Urothelium cell line (cell line): ENCODE measurements at places on chromosomes 5 and 9.

- DNase-seq, result peak; percentile 52
Observed at GRCh38 chr9:131289301-131290035, at the start of gene PLPP7. Gene PLPP7, plus strand, starts transcription at chr9:131289723. Its CDS starts 275 bp downstream, at chr9:131289998.

GRCh38 chr5:137896560-137896959, 7.3 kb downstream of the PKD2L2 start:
- DNase-seq, result no peak

DNA sequence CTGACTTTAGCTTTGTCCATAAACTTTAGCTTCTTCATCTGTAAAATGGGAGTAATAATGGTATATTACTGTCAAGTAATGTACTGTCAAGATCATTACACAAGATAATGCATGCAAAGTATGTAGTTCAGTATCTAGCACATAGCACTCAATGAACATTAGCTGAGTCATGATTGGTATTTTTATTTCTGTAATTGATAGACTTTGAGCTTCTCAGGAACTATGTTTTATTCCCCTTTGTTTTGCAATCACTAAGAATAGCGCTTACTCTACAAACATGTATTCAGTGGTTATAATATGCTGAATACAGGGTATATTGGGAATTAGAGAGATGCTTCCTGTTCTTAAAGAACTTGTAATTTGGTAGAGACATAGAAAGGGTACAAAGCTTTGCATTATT, 142.3 kb upstream of the KLF9 start:
- no peak for DNase-seq

DNA sequence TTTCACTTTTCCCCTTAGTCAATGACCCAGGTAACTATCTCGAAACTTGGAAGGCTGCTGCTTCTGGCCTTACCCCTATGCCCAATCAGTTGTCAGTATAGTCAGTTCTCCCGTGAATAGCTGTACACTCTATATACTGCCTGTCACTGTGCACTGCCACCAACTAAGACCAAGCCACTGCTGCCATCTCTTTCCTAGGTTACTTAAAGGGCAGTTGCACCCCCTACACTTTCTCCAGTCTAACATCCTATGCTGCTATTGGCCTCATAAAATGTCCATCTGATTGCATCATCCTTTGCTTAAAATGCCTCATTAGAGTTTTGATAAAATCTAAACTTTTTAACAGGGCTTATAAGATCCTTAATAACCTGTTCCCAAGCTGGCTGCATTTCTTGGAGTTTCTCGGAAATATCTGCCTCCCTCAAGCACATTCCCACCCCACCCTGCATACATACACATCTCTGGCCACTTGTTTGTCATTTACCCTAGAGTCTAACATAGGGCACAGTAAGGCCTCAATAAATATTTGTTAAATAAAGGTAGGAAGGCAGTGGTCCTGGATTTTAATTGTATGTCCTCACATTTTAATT, 32.8 kb upstream of the TNFAIP8 start:
- DNase-seq, result no peak

GRCh38 chr9:137167747-137168572, 1.9 kb downstream of the LRRC26 start:
- DNase-seq, result no peak

- DNase-seq, result no peak
Observed at GRCh38 chr5:533955-534742, 9.9 kb upstream of the SLC9A3 start.

- DNase-seq, result no peak
Observed at GRCh38 chr5:16889203-16889971, 46.7 kb downstream of the MYO10 start.

- no peak for DNase-seq
Observed at GRCh38 chr9:81477669-81478068, 211.7 kb downstream of the TLE1 start.

DNA sequence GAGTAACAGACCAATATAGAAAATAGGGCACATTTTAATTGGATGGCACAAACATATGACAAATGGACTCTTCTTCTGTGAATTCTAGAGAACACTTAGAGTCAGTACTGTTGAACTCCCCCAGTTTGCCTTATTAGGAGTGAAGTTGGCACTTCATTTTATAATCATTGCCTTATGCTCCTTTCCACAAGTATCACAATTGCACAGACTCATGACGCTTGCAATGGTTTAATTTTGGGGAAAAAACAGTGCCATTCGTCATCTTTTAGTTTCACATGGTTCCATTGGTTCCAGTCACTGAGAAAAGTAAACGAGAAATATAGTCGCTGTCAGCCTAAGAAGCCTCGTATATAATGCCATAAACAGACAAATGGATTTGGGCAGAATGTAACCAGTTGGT, 71.2 kb downstream of the LURAP1L start:
- no peak for DNase-seq

- no peak for DNase-seq
Observed at GRCh38 chr5:103772248-103772647, 209.7 kb upstream of the NUDT12 start.

- no peak for DNase-seq
Observed at GRCh38 chr5:175855041-175855720, 16.2 kb upstream of the CPLX2 start.

- no peak for DNase-seq
Observed at GRCh38 chr9:83406921-83407320, 131.3 kb downstream of the FRMD3 start.

DNA sequence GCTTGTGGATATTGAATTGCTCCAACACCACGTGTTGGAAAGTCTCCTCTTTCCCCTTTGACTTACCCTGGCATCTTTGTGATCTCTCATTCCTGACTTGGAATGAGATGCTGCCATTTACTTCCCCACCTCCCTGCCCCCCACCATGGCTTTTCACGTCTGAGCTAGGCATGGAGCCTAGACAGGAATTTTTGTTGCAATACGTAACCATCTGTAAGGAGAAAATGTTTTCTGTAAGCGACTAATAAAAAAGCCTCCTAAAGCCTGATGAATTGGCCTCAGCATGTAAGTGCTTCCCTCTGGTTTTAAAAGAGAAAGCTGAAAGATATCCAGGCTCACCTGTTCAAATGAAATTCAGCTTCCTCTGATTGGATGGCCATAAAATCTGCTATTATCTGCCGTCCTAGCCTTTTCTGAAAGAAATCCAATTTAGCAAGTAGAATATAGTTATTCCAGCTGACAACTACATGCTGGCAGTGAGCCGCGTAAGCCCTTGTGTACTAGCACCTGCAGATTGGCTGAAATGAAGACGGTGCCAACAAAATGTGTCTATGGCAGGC, 200.1 kb downstream of the NSG2 start:
- no peak for DNase-seq

GRCh38 chr5:125267636-125268248, 521.3 kb upstream of the ZNF608 start:
- no peak for DNase-seq

- DNase-seq, result no peak
Observed at GRCh38 chr5:154312576-154312975, 122.0 kb downstream of the GALNT10 start.

DNA sequence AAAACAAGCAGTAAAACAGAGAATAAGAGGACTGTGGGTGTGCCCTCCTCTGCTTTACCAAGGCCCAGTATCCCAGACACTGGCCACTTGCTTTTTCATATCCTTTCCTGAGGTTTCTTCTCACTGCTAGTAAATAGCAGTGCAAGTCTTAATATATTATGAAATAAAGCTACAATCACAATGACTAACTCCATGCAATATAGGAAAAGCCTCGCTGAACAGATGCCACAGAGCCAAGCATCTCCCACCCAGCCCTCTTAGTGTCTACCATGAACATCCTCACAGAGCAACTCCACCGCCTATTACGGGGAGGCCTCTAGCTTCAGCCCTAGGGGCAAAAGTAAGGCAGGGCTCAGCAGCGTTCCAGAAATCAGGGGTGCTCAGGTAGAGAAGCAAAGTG, 130.7 kb upstream of the LHFPL2 start:
- DNase-seq, result no peak

DNA sequence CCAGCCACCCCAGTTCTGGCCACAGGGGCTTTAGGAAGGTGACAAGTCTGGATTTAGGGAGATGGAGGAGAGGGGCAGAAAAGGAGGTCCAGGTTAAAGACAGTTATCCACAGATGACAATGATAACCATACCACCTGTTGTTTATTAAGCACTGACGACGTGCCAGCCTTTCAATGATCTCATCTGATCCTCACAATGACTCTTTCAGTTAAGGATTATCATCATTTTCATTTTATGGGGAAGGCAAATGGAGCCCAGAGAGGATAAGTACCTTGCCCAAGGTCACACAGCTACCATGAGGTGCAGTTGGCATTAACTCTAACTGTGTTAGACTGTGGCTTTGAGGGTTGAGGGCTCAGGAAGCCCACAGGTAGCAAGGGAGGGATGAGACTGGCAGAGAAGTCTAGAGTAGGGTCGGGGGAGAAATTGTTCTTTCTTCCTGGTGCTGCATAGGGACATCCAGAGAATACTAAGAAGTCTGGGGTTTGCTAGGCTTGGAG, 21.5 kb upstream of the JADE2 start:
- peak; percentile 12 for DNase-seq

GRCh38 chr9:1460143-1460769, 410.1 kb downstream of the DMRT2 start:
- no peak for DNase-seq

DNA sequence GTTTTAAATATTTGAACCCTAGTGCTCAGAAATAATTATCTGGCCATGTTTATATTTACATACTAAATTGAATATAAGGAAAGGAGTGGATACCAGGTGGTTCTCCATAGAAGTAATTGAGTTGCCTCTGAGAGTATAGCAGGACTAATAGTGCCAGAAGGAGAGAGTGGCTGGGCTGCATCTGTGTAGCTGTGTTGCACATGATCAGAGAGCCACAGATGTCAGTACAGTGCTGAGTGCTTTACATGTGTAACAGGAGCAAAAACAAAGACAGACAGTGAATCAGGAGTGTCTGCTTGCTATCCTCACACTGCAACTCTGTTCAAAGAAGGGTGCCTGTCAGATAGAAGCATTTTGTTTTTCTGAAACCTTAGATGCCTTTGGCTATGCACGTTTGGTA, 353.9 kb upstream of the PAPPA start:
- no peak for DNase-seq

- DNase-seq, result no peak
Observed at GRCh38 chr9:136829412-136829811, 12.9 kb upstream of the AJM1 start.

- no peak for DNase-seq
Observed at GRCh38 chr9:78676623-78677022, 379.7 kb downstream of the PSAT1 start.

GRCh38 chr9:127283917-127284497, 19.4 kb downstream of the GARNL3 start:
- peak; percentile 26 for DNase-seq

GRCh38 chr9:113409481-113409880, 994 bp downstream of the POLE3 start:
- no peak for DNase-seq

GRCh38 chr9:2126331-2126803, 111.2 kb downstream of the SMARCA2 start:
- DNase-seq, result no peak

- peak; percentile 66 for DNase-seq
Observed at GRCh38 chr5:53343187-53343586, 137.2 kb upstream of the FST start.

GRCh38 chr9:110095161-110095595, 112.8 kb downstream of the C9orf152 start:
- DNase-seq, result no peak

DNA sequence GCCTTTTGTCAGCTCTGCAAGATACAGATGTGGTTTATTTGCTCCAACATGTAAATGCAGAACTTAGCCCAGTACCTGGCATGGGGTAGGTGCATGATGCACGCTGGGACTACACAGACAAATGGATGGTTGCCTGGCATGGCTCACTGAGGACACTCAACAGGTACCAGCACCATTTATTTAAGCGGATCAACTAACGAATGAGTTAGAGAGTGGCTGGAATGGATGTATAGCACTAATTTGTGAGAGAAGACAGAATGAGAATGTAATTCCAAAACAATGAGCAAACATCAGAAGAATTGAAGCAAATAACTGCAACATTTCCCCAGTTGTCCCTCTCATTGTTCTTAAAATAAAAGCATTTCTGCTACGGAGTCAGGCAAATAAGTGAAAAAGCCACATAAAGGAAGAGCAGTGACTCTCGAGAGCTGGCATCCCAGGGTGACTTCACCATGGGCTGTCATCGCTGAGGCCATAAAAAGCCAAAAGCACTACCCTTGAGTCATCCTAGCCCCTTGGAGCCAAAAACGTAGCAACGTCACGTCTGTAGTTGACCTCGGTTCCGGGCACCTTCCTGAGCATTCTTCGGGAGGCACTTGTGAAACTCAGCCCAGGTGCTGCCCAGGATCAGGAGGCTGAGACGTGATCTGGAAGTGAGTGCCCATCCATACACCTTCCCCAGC, 290.3 kb downstream of the NSG2 start:
- peak; percentile 71 for DNase-seq

- no peak for DNase-seq
Observed at GRCh38 chr5:36298552-36298951, 3.1 kb downstream of the RANBP3L start.

- no peak for DNase-seq
Observed at GRCh38 chr9:136852664-136853595, 784 bp downstream of the MAMDC4 start.

- no peak for DNase-seq
Observed at GRCh38 chr9:107090218-107090617, 192.9 kb upstream of the RAD23B start.

DNA sequence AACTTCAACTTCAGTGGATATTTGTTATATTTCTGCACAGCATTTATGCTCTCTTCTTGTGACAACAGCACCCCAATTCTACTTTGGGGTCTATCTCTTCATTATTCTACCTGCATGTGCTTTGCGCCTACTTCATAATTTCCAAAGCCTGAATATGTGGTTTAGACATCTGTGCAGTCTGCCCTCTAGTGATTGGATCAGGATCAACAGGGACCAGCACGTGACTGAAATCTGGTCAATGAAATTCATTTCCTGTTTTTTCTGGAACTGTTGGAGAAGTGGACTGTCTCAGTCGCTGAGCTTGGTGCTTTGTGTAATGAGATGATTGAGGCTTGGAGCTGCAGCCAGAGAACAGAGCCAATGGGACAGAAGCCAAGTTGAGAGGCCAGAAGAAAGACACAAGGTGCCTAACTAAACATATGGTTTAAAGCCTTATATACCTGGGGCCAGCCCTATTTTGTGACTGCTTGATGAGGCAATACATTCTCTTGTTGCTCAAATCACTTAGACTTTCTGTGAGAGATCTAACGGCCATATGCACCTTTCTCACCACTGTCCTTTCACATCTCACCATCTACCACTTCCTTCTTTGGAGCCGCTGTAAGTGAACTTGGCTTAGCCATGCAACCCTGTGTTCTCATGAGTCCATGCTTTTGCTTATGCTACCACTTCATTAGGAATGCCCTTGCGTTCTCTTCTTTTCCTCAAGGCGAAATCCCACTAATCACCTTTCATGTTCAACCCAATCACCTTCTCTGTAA, 68.8 kb upstream of the PPP2R2B start:
- DNase-seq, result peak; percentile 11
